ENCODE measurements at places on chromosomes 11 and 22. TPM values are rescaled to one million over a fixed set of nuclear protein-coding genes. Genes with fewer than 3 reads are reported as not detected.

- no peak for DNase-seq
These were observed 734 bp downstream of the C11orf58 start for GRCh38 chr11:16738947-16739815.

DNA sequence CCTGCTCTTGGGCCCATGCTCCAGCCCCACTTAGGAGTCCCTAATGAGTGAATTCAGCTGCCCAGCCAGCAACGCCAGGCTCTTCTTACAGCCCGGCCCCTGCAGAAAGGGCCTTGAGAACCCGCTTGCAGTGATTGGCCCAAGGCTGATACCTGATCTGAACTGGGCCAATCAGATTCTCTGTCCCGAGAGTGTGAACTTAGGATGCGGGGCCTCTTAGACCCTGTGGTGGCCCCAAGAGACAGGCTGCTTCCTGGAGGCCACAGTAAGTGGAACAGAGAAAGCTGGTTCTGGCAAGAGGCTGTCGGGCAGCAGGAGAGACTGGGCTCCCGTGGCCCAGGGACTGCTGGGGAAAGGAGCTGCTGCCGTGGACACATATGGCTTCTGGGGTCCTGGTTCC is 11.5 kb downstream of the VSTM5 start:
- DNase-seq: no peak

DNA sequence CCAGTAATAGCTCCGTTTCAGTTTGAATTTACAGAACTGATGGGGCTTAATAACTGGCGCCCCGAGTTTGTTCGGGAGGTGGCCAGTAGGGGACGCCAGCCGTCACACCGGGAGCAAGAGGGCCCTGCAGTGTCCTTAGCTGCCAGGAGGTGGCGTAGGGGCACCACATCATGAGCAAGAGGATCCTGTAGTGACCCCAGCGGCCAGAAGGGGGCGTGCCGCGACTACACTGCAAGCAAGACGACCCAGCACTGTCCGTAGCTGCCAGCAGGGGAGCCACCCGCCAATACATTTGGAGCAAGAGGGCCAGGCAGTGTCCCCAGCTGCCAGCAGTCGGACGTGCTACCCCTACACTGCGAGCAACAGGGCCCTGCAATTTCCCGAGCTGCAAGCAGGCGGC is 663.7 kb upstream of the B3GAT1 start:
- peak; percentile 88 for DNase-seq

DNA sequence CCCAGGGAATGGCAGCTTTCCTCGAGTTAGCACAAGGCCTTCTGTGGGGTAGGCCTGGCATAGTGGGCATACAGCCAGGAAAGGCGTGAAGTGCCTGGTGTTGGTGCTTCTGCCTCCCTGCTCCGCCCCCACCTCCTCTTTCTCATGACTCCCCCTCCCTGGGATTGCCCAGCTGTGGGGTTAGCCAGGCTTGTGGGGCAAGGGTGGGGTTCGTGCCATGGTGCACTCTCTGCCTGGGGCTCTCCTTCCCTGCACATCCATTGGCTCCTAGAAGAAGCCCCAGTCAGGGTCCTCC is 236.8 kb upstream of the NCAM1 start:
- DNase-seq: no peak

BTG4 gene
- not detected for total RNA-seq

DNA sequence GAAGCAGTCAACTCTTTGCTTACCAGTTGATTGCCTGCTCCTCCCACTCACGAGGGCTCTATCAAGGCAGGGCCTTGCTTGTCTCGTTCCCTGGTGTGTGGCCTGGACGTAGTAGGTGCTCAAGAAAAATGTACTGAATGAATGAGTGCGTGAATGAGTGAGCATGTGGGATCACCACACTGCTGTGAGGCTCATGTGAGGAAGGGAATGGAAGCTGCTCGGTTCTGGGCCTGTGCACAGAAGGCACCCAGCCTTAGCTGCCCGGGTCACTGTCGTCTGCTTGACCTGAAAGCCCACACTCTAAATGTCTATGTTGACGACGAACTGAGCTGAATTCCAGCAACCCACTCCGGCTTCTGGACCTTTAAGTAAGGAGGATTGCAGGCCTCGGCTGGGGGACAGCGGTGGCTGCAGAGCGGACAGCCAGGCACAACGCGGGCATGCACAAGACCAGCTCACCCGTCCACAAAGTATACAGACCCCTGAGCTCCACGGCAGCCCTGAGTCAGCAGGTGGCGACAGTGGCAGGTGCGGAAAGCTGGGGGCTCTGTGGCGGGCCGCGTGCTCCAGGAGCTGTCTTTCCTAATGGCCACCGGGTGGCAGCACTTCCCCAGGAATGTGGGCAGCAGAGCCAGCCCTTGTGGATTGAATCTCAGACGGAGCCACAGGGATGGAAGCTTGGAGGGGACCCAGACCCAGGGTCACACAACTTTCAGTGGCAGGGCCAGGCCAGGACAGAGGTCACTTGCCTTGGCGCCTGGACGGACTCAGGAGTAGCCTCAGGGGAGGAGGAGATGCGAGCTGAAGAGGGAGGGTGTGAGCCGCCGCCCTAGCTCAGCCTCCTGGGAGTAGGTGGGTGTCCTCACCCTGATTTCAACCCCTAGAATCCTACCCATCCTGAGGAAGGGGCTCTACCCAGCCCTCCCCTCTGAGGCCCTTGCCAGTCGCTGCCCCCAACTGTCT is 5.0 kb upstream of the PICK1 start:
- no peak for DNase-seq

Measured in mesenteric fat pad (tissue), 1 donor.